ENCODE measurements at places on chromosomes 11 and 22.

- no peak for DNase-seq
Observed at GRCh38 chr11:117607449-117607848, 189.6 kb downstream of the DSCAML1 start.

DNA sequence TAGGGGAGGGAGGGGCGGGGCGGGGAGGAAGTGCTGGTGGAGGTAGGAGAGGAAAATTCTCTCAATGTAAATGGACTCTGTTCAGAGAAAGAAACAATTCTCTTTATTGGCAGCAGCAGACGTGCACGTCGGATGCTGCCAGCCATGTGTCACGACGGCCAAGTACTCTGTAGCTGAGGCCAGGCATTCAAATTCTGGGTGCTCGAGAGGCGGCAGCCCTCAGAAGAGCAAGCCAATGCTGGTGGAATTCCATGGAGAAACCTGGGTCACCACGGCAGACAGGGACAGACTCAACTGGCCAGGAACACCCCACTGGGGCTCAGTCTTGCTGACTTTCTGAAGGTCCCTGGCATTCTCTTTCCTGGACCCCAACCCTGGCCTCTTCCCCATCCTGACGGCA lies 90.8 kb downstream of the ABTB2 start:
- no peak for DNase-seq

DNA sequence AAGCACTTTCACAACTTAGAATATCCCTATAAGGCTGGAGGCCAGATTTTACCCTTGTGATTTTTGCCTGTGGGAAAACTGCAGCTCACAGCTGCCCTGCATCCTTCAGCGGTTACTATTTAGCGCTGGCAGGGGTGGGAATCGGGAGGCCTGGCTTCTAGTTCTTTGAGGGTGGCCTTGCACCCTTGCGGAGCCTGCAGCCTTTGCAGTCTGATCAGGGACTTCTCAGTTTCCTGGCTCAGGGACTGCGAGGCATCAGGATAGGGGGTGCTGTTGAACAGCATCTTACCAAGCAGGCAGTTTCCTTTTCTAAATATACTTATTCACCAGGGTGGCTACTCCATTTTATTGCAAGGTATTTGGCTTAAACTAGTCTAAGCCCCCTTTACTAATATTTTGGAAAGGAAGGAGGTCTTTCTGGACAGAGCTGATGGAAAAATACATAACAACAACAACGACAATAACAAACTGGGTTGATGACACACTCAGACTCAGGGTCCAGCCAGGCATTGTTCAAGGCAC lies 2.9 kb upstream of the APOA1 start:
- no peak for DNase-seq

DNA sequence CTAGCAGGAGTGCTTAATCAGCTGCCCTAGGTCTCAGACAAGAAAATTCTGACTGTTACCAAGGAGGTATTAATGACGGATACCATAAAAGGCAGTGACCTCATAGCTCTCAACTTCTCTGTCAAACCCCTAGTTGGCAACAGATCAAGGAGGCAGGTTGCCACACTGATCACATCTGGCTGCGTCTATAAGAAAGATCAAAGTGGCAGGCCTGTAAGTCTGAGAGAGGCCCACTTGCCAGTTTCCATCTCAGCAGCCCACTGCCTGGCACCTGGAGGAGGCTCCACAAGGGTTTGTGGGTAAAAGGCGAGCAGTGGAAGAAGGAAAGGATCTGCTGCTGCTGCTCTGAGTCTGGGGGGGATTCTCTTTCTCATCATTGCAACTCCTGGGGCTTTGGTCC lies 239.6 kb upstream of the MPPED2 start:
- DNase-seq, result no peak

- no peak for DNase-seq
Observed at GRCh38 chr11:76526878-76527277, 82.1 kb downstream of the EMSY start.

- DNase-seq, result no peak
Observed at GRCh38 chr11:13316528-13316961, 39.0 kb downstream of the BMAL1 start.

DNA sequence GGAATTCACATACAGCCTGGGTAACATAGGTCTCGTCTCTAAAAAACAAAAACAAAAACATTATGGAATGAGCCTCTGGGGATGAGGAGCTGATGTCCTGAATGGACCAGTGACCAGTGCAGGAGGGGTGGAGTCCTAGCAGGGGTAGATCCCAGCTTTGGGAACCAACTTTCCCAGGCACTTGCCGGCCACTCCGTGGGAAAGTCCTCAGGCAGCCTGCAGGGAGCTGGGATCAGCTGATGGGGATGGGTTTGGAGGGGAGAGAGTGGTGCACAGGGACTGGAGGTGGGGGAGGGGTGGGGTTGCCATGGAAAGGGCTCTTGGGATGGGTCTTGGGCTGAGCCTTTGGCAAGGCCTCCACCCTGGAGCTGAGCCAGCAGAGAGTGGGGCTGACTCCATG lies 19.1 kb downstream of the MGAT3 start:
- DNase-seq, result no peak

- DNase-seq, result no peak
Observed at GRCh38 chr11:66891851-66892660, 35.2 kb downstream of the LRFN4 start.

- DNase-seq, result no peak
Observed at GRCh38 chr11:16807306-16807705, 68.9 kb downstream of the C11orf58 start.

All from activated CD8-positive, alpha-beta memory T cell treated with anti-CD3 and anti-CD28 coated beads for 48 hours (primary cell).